Osteoblast (primary cell): ENCODE measurements at places on chromosomes 13 and 19.

GRCh38 chr13:111061358-111062045, 53.6 kb upstream of the ARHGEF7 start:
- DNase-seq, result no peak
- no peaks in the 10 kb centered on the region for H3K4me1 ChIP-seq
- H3K4me3 ChIP-seq, result no peak overlapping the region
- no peaks in the 10 kb centered on the region for H3K36me3 ChIP-seq

GRCh38 chr13:93527748-93528297, 301.2 kb downstream of the GPC6 start:
- H3K4me1 ChIP-seq, result no peaks in the 10 kb centered on the region
- H3K27me3 ChIP-seq, result no peaks in the 10 kb centered on the region
- DNase-seq, result no peak

DNA sequence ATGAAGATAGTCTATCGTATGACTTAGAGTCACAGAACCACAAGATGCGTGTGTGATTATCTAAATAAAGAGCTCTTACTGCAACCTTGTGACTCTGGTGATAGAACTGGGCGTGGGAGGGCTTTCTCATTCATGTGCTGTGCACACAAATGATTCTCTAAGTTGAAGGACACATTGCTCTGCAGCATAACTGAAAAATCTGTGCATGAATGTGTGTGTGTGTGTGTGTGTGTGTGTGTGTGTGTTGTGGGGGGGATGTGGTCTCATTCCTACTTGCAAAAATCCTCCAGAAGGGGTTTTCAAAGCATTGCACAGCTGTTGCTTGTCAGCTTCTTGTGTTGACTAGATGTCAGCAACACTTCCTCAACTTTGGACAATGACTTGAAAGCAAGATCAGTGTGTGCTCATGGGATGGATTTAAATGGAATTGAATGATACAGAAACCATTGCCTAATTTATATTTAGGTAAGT, 22.4 kb downstream of the LRCH1 start:
- peaks cover 20% of the 10 kb centered on the region for H3K4me1 ChIP-seq
- H3K36me3 ChIP-seq, result no peaks in the 10 kb centered on the region
- no peak overlapping the region for H3K4me3 ChIP-seq

- DNase-seq, result no peak
- H3K36me3 ChIP-seq, result peaks cover 56% of the 10 kb centered on the region
- H3K27ac ChIP-seq, result no peak overlapping the region
- H3K27me3 ChIP-seq, result no peaks in the 10 kb centered on the region
- H3K4me1 ChIP-seq, result peaks cover 2% of the 10 kb centered on the region
Observed at GRCh38 chr13:113631341-113632095, 26.5 kb downstream of the ATP4B start.

- H3K4me1 ChIP-seq, result no peaks in the 10 kb centered on the region
- no peak for DNase-seq
- no peak overlapping the region for H3K27ac ChIP-seq
- H3K36me3 ChIP-seq, result no peaks in the 10 kb centered on the region
Observed at GRCh38 chr13:100403675-100404074, 184.9 kb downstream of the GGACT start.

DNA sequence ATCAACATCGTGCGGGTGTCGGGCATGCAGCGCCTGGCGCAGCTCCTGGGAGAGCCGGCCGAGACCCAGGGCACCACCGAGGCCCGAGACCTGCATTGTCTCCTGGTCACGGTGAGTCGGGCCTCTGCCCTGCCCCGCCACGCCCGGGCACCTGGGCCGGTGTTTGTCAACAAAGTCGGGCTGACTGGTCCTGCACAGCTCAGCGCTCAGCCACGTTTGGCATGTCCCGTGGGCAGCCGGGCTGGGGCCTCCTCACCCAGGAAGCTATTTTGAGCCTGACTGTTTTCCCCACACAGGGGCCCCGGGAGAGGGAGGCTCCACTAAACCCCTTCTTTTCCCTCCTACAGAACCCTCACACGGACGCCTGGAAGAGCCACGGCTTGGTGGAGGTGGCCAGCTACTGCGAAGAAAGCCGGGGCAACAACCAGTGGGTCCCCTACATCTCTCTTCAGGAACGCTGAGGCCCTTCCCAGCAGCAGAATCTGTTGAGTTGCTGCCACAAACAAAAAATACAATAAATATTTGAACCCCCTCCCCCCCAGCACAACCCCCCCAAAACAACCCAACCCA, 1.3 kb downstream of the GADD45B start:
- peaks cover 16% of the 10 kb centered on the region for H3K36me3 ChIP-seq
- H3K4me1 ChIP-seq, result peaks cover 20% of the 10 kb centered on the region
- peak overlapping the region; percentile 87 for H3K27ac ChIP-seq
